Activated T-helper 1 cell treated with Interleukin-2 at 50 U/mL for 16 hours (primary cell): ENCODE measurements at places on chromosomes 12 and 14.

DNA sequence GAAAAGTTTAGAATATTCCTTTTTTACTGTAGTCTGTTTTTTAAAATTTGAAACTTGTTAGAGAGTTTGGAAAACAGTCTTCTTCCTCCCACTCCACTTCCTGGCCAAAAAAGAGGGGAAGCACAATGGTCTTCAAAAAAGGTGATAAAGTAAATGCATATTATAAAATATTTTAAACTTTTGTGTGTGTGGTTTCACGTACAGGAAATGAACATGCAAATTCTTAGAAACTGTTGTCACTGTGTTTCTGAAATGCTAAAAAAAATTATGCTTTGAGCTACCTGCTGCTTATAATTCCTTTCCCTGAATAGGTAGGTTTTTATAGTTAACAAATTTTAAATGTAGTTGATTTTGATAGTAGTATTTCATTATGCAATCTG is 2.9 kb downstream of the FGFR1OP2 start:
- DNase-seq: no peak

GRCh38 chr12:15208871-15209656 is 12.2 kb downstream of the RERG start:
- DNase-seq: no peak

DNA sequence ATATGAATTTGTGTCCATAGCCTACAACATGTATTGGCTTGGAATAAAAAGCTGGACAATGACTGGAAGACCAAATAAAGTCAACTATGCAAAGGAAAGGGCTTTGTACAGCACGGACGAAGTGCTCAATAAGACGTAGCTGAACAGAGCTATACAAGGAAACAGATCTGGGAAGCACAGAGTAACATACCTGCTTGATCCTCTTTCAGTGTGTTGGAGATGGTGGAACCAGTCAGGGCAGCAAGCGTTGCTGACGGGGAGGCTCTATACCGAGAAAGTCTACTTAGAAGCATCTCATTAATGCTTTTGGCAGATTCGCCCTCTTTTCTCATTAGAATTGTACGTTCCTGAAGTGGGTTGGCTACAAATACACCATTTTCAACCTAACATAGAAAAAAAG is 99.3 kb downstream of the HECTD4 start:
- no peak for DNase-seq

- DNase-seq: no peak
Measured at GRCh38 chr14:70515811-70516210, 19.0 kb downstream of the ADAM20 start.

- DNase-seq: no peak
Measured at GRCh38 chr12:1287446-1287975, 296.5 kb downstream of the ERC1 start.

- DNase-seq: no peak
Measured at GRCh38 chr14:78997811-78998210, 827.6 kb downstream of the NRXN3 start.

DNA sequence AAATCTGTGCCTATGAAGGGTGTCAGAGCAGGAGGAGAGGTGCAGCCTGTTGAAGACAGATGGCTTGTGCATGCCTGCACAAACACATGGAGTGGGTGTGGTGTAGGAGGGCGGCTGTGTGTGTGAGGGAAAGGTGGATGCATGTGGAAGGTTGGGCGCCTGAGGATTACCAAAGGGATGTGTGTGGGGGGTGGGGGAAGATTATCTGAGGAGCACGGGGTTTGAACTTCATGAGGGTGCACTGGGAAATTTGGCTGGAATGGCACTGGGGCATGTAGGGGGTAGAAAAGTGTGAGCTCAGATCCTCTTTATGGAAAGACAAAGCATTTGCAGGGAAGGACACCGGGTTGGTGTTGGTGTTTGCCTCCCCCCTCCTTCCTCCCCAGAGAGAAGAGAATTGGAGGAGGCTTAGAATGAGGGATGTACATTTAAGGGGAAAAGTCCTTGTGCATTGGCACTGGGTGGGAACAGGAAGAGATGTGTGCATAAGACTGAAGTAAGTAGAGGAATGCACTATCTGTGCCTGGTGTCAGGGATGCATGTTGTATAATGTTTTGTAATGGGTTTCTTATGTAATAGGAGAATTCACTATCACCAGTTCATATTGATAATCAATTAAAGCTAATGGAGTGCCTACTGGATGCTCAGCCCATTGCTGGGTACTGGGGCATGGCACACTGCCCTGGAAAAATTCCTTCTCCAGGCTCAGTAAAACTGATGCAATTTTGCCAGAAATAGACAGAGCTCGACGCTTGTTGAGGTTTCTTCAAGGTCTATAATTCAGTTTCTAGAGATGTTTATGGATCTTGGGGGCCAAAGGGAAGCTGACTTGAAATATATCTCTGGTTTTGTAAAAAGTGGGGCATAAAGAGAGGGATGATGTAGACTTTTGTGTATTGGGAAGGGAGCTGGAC is 3.0 kb downstream of the NTF3 start:
- no peak for DNase-seq

GRCh38 chr12:114835031-114835430 is 151.1 kb upstream of the TBX3 start:
- no peak for DNase-seq

DNA sequence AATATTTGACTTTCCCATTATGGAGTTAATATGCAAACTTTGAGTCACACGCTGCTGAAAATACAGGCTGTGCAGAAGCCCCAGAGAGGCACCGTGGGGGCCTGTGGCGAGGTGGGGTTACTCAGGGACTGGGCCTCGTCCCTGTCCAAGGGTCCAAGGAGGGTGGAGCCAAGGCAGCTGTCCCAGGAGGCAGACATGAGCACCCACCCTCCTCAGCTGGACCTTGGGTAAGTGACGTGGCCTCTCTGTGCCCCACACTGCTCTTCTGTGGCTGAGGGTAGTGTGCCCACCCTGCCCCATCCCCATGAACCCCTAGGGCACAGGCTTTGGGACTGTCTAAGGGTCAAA is 39.4 kb downstream of the FAM222A start:
- no peak for DNase-seq

DNA sequence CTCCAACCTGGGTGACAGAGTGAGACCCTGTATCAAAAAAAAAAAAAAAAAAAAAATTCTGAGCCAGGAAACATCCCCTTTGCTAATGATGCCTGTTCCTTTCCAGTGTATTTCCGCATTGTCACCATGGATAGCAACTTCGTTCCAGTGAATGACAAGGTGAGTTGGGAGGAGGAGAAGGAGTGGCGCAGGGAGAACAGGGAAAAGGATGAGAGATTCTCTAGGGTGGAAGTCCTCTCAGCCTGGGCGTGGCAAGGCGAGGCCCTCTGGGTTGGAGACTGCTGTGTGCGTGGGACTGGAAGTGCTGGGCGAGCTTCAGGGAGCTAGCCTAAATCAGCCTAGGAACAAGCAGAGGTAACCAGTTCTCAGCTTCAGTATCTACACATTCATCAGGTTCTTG is 7.2 kb downstream of the A2ML1 start:
- DNase-seq: no peak

DNA sequence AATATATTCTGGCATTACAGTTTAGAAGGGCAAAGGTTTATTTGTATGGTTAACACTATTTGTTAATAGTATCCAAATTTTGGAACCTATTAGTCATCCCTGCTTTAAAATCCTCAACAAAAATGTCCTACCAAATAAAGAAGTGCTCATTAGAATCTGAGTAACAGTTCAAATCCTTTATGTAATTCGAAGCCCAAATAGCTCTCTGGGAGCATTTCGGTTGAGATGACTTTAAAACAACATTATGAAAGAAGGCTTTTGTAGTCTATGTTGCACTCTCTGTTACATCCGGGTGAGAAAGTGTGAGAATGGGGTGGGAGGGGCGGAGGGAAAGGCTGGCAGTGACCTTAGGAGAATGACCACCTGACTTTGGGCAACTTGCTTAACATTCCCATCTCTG is 59.7 kb downstream of the SLC38A1 start:
- no peak for DNase-seq

DNA sequence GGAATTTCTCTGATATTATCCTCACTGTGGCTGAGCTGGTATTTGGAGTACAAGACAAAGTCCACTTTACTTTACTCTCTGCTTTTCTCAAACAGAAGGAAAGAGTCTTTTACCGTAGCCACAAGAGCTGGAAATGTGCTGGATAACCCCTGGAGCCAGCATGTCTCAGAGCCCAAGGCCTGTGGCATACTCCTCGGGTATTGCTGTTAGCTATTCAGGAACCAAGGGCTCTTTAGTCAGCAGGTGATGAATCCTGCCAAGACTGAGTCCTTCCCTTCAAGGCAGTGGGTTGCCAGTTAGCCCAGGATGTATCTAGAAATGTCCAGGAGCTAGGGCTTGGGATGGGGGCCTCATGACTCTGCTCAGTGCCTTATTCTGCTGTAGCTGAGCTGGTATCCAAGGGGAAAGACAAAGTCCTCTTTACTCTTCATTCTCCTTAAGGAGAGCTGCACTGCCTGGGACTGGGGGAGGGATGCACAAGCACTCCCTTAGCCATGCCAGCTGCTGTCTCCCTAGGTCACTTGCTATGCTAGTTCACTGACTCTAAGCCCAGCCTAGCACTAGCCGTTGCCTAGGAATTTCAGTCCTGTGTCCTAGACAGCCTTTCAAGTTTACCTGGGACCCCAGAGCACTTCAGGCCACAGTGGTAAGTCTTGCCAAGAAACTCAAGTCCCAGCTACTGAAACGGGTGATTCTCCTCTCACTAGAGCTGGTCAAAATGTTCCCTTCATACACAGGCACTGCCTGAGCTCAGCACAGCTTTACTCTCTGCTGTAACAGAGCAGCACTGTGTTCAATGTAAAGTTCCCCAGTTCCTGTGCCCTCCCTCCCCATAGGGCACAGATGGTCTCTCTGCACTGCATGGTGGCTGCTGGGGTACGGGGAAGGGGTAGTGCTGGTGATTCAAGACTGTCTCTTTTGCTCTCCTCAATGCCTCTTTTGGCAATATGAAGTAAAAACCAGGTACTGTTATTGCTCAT is 136.4 kb downstream of the SLC35F4 start:
- no peak for DNase-seq
